ENCODE measurements at places on chromosomes 5 and 9.

DNA sequence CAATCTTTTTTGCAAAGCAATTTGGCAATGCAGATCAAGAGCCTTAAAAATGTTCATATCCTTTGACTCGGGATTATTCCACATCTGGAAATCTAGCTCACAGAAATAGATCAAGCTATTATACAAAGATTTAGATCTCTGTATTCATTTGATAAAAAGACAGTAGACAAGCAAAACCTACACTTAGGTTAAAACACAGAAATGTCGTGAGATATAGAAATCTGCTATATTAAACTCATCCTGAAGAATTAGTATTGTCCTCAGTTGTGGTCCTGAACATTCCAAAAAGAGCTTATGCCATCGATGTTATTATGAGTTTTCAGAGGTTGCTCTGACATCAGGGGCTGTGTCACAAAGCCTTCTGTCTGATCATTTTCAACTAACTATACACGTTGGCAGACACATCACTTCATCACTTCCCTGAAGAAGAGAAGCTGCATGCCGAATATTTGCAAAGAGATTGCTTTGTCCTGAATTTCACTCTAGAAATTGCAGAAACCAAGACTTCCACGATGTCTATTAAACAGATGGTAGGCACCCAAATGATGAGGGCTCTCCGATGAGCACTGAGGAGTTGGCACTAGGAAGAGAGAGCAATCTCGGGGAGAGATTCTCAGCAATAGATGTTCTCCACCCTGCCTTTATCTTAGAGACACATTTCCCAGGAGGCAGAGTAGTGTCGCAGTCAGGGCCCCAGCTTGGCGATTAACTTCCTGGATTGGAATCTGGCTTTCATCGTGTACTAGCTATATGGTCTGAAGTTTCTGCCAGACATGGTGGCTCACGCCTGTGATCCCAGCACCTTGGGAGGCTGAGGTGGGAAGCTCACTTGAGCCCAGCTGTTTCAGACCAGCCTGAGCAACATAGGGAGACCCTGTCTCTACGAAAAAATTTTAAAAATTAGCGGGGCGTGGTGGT, 1.9 kb upstream of the UBTD2 start:
- no peak for DNase-seq

- DNase-seq = no peak
Observed at GRCh38 chr5:5288201-5288600, 134.3 kb upstream of the ICE1 start.

GRCh38 chr5:157820593-157821252, 38.2 kb downstream of the CLINT1 start:
- DNase-seq = peak; percentile 43

- no peak for DNase-seq
Observed at GRCh38 chr5:69404659-69405330, 10.1 kb upstream of the MARVELD2 start.

- DNase-seq = no peak
Observed at GRCh38 chr9:93129286-93129685, 4.8 kb downstream of the NINJ1 start.

- no peak for DNase-seq
Observed at GRCh38 chr5:34509392-34509791, 146.7 kb upstream of the RAI14 start.

GRCh38 chr9:137905740-137906139, 28.2 kb downstream of the CACNA1B start:
- DNase-seq = no peak

- DNase-seq = no peak
Observed at GRCh38 chr9:83472221-83472665, 66.0 kb downstream of the FRMD3 start.

DNA sequence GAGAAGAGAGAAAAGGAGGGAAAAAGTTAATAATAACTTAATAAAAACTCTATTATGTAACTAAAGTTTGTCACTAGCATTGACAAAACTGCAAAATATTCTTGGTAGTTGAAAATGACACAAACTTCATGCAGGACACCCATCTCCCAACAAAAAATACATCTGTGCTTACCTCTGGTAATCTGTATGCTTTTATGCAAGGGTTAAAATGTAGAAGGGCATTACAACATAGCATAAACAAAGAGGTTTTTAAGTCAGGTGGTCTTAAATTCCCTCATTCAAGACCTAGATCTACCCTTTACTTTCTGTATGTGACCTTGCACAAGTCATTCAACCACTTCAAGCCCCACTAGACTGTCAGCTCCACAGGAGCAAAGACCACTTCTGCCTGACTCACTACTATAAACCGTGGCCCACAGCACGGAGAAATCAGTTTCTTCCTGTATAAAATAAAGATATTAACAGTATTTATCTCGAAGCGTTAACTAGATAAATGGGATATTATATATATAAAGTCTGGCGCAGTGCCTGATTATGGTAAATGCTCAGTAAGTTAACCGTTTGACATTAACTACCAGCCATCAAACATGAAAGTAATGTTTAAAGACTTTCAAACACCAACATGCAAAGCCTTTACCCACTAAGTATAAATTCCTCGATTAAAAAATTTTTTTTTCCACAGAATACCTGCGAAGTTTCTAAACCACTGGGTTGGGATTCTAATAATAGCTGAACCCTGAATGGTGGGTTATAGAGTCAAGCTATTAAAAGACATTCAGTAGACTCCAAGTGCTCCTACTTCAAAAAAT, 2.0 kb downstream of the FBXL17 start:
- peak; percentile 20 for DNase-seq

DNA sequence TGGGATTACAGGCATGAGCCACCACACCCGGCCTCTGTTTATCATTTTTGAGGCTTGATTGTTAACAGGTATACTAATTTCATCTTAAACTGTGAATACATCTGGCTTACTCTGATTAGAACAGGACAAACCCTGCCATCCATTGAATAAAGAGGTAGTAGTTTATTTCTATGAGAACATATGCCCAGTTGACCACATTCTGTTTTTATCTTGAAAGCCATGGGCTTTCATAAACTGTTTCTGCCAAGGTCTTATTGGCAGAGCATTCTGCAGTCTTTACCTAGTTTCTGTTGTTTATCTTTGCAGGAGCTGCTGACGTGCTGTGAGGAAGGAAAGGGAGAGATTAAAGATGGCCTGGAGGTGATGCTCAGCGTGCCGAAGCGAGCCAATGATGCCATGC, 184.9 kb upstream of the OTULINL start:
- DNase-seq = no peak

GRCh38 chr5:170584003-170584402, 80.2 kb downstream of the KCNIP1 start:
- DNase-seq = no peak

GRCh38 chr9:126947529-126947928, 32.9 kb downstream of the RALGPS1 start:
- no peak for DNase-seq

DNA sequence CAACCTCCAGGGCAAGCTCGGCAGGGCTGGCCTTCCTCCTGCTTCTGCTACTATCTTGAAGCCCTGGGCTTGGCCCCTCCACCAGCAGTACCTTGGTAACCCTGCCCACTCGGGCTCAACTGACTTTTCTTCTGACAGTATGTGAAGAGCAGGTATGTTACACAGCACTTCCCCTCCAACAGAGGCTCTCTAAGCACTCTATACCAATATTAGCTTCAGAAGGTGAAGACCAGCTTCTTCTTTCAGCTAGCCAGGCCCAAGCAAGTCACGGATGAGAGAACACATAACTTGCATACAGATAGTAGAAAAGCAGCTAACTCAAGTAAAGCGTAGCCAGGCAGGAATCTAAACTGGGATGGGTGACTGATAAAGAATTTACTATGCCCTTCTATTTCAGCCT, 64.3 kb downstream of the FEM1C start:
- no peak for DNase-seq

DNA sequence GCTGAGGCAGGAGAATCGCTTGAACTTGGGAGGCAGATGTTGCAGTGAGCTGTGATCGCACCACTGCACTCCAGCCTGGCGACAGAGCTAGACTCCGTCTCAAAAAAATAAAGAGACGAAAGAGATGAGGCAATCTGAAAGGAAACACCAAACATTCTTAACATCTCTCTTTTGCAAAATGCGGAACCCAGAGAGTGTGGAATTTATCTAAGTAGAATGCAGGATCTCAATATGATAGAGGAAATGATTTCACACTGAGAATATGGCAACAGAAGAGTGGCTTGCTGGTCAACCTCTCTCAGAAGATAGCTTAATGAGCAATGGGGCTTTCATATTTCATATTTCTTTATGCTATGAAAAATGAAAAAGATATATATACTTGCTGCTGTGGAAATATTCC, 33.4 kb upstream of the PCA3 start:
- no peak for DNase-seq

- DNase-seq = no peak
Observed at GRCh38 chr5:126235628-126236027, 187.6 kb upstream of the GRAMD2B start.

- DNase-seq = no peak
Observed at GRCh38 chr5:112694853-112695709, 42.6 kb upstream of the APC start.

DNA sequence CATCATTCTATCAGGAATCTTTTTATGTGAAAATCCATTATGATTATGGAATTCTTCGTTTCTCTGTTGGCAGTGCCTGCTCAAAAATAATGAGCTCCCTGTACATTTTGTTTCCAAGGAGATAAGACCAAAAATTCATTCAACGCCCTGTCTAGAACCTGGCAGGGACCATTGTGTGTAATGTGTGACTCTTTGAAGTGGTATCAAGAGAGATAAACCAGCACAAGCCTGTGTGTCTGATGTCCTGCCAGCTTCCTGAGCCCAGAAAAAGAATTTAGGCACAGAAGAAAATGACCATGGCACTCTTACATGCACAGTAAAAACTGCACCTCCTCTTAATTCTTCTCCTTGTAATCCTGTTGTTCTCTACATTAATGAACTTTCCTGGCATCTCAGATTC, 177.4 kb downstream of the SAXO1 start:
- no peak for DNase-seq

- DNase-seq = no peak
Observed at GRCh38 chr5:111167551-111167950, 56.6 kb upstream of the CAMK4 start.

GRCh38 chr5:448766-449090, 5.8 kb downstream of the EXOC3 start:
- DNase-seq = no peak

GRCh38 chr9:78921341-78921740, 624.4 kb downstream of the PSAT1 start:
- no peak for DNase-seq

DNA sequence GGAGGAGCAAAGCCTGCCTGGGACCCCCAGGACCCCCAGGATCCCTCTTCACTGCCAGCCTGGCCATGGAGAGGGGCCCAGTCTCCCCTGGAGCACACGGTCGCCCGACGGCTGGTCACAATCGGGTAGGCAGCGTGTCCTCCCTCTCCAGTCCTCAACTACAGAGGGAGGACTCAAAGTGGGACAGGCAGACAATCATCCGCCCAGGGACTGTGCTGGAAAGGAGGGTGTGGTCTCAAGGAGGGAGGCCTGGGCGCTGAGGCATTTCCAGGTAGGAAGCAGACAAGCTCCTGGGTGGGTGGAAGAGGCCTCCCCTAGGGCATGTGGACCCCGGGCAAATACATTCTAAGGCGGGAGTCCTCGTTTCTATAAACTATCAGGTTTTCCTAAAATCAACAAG, 93.2 kb upstream of the ADAMTS2 start:
- DNase-seq = no peak

DNA sequence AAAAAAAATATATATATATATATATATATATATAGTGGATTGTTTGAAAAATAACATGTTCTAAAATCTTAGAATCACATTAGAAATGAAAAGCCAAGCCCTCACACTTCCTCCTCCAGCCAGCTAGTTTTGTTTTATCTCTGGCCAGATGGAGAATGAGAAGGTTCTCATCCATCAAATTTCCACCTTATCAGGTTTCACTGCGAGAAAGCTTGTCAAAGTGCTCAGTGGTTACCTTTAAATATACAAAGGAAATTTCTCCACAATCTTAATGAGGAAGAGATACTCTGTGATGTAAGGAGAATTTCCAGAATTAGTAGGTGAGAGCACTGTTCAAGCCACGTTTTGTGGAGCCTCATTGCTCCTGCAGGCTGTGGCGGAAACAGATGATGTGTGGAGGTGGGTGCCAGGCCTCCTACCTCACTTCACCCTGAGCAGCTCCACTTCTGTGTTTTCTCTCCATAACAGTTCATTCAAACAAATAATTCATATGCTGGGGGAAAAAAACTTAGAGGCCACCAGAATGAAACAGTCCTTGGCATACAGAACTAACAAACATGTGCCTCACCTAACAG, 71.9 kb downstream of the CDK5RAP2 start:
- no peak for DNase-seq

GRCh38 chr9:13491493-13492424, 212.3 kb upstream of the MPDZ start:
- DNase-seq = no peak

- DNase-seq = no peak
Observed at GRCh38 chr9:117116084-117116483, 298.8 kb downstream of the ASTN2 start.

DNA sequence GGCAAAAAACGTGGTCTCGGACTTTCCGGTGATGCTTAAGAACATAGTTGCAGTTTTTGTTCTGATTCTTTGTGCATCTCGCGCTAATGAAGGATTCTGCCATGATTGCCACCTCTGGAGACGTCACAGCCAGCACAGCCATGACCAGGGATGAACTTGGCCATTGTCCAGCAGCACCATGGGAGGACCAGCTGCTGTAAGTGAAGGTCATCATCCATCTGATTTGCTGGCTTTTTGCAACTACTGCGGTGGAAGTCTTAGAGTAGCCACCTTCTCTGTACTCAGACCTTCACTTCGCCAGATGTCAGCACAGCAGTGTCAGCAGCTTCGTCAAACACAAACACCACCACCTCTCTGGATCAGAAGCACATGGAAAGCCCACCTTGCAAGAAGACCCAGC, 45.7 kb downstream of the NSUN2 start:
- DNase-seq = no peak

- no peak for DNase-seq
Observed at GRCh38 chr5:106303911-106304310, 1366.8 kb downstream of the EFNA5 start.

DNA sequence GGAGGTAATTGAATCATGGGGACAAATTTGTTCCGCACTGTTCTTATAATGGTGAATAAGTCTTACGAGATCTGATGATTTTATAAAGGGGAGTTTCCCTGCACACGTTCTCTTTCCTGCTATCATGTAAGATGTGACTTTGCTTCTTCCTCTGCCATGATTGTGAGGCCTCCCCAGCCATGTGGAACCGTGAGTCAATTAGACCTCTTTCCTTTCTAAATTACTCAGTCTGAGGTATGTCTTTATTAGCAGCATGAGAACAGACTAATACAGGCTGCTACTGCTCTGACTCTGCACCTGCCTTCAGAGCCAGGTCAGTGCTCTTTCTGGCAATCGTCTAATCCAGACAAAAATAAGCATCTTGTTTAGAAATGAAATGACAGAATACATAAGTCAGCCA, 479.2 kb upstream of the TUSC1 start:
- DNase-seq = no peak

Measured in left lung (tissue), 14 donors.